ENCODE measurements at places on chromosomes 3 and 15.

- DNase-seq, result no peak
Observed at GRCh38 chr3:33926998-33927605, 128.7 kb downstream of the PDCD6IP start.

GRCh38 chr3:135667061-135667460 lies 298.5 kb upstream of the PPP2R3A start:
- DNase-seq, result no peak

DNA sequence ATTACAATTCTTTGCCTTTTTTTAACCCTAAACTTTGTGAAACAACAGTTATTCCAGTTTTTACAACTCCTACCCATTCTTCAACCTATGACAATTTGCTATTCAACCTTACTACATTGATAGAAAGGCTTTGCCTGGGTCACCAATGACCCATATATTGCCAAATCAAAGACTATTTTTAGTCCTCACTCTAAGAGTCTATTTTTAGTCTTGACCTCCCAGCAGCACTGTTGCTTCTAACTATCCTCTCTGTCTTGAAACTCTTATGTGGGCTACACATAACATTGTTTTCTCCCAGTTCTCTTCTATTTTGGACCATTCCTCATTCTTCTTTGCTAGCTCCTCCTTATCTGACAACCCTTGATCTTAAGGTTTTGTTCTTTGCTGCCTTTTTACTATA lies 71.4 kb downstream of the C3orf80 start:
- DNase-seq, result no peak

DNA sequence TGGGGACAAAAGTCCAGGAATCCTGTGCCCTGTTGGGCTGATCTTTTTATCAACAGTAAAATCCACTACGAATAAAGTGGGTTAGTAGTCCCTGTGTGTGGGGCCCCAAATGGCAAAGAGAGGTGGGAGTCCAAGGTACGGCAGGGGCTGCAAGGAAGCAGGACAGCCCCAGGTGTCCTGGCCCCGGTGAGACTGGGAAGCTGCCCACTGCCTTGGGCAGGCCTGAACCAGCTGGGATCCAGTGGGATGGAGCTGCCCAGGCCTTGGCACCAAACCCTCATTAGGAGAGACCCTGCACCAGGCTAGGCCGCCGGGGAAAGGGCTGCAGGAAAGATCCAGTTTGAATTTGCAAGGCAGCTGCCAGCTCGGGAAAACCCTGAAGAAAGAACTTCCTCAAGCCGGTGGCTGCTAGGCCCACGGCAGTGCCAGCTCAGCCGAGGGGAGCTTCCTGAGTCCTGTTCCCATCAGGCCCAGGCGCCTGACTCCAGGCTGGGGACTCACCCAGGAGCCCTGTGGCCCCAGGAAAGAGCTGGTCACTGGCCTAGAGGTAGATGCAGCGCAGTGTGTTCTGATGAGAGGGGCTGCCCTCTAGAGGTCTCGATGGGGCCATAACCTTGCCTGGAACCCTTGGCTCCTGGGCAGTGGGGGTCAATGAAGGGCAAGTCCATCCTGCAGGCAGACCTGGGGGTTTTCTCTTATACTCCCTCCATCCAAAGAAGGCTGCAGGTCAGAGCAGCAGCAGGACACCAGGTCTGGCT lies 14.4 kb upstream of the GNAI2 start:
- peak; percentile 24 for DNase-seq

GRCh38 chr15:70974004-70974832 lies 81.6 kb downstream of the LRRC49 start:
- no peak for DNase-seq

GRCh38 chr3:14598143-14598569 lies 53.4 kb upstream of the CCDC174 start:
- DNase-seq, result no peak

GRCh38 chr3:11385326-11385725 lies 113.1 kb downstream of the ATG7 start:
- no peak for DNase-seq

DNA sequence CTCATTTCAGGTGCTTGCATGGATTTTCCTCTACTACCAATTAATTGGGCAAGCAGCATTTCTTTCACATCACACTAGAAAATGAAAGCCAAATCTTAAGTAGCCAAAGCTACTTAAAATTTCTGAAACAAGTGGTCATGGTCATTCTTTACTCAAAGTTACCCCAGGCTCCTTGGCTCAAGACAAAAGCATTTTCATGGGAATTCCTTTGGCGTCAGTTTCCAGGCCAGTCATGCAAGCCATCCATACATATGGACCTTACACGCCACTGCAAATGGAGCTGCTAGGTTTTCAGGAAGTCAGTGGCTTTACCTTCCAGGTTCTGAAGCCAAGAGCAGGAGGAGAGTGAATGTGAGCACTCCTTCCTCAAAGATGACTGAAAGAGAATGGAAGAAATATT lies 83.7 kb upstream of the IL12A start:
- DNase-seq, result no peak

GRCh38 chr3:135366816-135367215 lies 571.8 kb downstream of the EPHB1 start:
- no peak for DNase-seq

DNA sequence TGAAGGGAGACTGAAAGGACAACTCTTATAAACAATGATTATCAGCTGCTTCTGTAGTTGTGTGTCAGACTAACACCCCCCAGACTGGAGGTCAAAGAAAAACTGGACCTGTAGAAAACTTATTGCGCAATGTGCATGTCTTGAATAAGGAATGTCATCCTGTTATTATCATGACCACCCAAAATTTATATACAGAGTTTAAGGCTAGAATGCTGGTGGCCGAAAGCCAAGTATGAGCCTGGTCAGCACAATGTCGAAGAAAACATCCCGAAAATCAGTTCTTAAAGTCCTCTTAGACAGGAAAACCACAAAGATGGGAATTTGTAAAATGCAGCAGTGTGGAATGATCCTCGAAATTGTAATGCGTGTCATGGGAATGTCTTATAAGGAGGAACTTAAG lies 29.3 kb downstream of the RFTN1 start:
- DNase-seq, result no peak

DNA sequence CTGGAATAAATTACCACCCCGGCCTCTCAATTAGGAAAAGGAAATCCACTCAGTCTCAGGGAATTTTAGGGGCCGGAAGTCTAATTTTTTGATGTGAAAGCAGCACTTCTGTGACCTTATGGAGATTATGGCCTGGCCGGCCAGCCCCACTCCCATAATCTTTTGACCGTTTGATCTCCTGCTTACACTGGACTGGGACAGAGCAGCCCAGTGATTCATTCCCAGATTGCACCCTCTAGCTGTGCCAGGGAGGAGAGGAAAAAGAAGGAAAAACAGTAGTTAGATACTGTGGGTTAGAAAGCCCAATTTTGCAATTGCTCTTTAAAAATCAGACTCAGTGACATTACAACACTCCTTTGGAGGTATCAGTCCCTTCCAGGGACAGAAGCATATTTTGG lies 32.4 kb downstream of the GJD2 start:
- DNase-seq, result no peak

DNA sequence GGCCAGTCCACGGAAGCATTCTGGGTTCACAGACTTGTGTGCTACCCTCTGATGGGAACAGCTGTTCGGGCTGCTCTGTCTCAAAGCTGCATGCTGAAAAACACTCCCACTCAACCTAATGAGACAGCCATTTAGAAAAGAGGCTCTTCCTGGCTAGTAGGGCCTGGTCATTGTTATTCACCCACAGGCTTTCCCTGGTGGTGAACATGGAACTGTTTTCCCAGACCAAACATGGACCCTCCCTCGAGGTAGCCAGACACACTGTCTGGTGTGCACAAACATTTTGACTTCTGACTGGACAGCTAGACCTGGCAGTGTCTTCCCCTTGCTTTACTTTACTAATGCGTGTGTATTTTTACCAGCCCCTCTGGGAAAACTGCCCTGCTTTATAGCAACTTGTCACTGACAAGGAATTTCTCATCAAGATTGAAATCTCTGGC lies 39.0 kb downstream of the MECOM start:
- DNase-seq, result no peak

- DNase-seq, result no peak
Observed at GRCh38 chr15:68389936-68390817, 41.8 kb downstream of the ITGA11 start.

DNA sequence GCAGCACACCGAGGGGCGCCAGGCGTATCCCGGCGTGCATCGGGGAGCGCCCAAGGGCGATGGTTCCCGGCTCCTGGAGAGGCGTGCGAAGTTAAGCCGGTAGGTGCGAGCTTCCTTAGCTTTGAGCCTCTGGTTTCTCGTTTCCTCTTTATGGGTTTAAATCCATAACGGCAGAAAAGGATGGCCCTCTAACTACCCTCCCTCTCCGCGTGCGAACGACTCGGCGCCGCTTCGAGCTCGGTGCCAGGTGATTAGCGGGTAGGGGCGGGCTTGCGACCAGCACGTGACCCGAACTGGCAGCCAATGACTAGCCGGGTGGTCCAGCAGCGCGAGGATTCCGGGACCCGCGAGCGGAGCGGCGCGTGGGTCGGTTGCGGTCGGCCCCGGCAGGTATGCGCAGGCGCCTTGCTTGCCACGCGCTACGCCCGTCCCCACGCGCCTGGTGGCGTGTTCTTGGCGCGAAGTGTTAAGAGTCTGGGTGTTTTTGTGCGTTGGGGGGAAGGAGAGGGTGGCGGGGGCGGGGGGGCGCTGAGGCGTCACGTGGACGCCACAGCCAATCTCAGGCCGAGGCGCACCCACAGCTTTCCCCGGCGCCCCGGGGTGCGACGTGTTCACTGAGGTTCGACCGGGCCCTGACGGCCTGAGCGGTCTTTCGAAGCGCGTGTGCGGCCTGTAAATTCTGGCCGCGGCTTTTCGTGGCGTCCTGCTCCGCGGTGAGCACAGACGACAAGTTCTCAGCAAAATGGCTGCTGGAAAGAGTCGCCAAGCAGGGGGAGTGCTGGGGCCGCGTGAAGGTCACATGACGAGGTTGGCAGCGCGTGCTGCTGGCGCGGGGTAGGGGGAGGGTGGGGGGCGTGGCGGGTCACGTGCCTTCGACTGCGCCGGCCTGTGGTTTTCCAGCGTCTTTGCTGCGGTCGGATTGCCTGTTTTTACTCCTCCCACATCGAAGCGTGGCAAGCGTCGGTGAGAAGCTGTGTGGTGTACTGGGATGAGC lies 38.7 kb upstream of the MGA start:
- DNase-seq, result peak; percentile 60

Measured in anterior cingulate cortex (tissue), 58 donors.